ENCODE measurements at places on chromosomes 5 and 9.

DNA sequence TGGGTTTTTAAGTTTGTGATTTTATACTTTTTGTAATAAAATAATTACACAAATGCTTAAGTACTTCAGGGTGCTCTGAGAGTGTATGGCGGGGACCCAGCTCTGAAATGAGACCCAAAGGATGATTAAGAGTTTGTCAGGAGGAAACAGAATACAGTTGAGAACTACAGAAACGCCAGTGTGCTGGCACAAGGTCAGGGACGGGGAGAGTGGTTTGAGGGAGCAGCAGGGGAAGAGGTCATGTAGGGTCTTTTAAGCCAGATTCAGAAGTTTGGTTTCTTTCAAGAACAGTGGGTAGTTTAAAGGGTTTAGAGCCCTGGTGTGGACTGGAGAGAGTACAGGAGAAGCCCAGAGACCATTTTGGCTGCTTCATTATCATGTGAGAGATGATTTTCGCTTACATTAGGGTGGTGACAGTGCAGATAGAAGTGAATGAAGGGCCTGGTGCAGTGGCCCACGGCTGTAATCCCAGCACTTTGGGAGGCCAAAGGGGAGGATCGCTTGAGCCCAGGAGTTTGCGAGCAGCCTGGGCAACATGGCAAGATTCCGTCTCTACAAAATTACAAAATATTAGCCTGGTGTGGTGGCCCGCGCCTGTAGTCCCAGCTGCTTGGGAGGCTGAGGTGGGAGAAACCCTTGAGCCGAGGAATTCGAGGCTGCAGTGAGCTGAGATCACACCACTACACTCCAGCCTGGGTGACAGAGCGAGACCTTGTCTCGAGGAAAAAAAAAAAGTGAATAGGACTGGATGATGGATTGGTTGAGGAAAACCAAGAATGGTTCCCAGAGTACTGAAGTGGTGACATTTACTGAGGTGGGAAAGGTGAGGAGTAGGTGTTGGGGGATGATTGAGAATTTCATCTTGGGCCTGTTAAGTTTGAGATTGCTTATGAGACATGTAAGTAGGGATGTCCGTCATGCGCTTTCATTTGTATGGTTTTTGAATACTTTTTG is 1.4 kb upstream of the ETF1 start:
- no peak for DNase-seq

GRCh38 chr9:133901184-133901835 is 90.8 kb downstream of the VAV2 start:
- no peak for DNase-seq

- DNase-seq: no peak
Measured at GRCh38 chr5:166340039-166340438, 1951.4 kb upstream of the WWC1 start.

- DNase-seq: no peak
Measured at GRCh38 chr5:122315521-122315920, 3.5 kb downstream of the SNCAIP start.

DNA sequence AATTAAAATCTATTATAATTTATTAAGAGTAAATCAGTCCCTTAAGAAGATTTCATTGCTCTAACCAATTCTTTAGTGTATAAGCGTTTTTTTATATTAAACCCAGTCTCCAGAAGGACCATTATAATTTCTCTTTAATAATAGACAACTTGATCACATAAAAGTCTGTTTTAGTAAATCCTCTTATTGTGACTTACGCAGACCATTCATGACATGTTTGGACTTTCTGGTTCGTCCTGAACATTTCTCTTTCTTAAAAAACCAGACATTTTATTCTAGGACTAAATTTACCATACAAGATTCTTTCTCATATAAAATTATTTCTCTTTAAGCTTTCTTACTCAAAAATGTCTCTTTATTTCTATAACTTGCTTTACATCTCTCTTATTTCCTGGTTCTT is 196.2 kb upstream of the RAI14 start:
- no peak for DNase-seq

DNA sequence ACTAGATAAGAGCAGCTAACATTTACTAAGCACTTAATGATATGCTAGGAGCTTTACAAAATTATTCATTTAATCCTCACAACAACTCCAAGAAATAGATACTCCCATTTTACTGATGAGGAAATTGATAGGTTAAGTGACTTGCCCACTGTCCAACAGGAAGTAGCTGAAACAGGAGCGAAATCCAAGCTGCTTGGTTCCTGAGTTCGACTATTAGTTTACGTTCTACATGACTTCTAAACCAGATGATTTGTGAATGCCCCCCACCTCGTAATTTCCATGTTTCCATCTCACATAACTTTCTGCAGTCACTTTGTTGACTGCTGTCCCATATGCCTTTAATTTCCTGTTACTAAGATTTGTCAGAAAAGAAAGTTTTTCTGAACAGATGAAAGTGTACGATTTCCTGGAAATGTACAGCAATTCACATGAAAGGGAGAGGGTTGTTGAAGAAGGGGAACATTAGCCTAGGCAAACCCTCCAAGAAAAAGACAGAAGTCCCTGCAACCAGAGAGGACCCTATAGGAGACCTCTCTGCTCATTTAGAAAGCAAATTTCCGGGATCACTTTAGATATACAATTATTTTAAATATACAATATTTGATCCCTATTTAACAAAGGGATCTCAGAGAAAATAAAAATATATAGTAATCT is 279.1 kb upstream of the EFNA5 start:
- DNase-seq: no peak

- DNase-seq: no peak
Measured at GRCh38 chr5:172524573-172525021, 70.3 kb upstream of the SH3PXD2B start.

GRCh38 chr5:128667152-128667551 is 129.1 kb upstream of the FBN2 start:
- DNase-seq: no peak

GRCh38 chr9:92492781-92493401 is 10.6 kb upstream of the ASPN start:
- no peak for DNase-seq

GRCh38 chr9:31519424-31519823 is 865.0 kb upstream of the ACO1 start:
- no peak for DNase-seq

Measured in NCI-H1092 treated with DMSO at 0.1 percent for 48 hours (cell line).